EL (cell line): ENCODE measurements at places on chromosomes 11 and 22.

GRCh38 chr11:12114193-12115033 lies 4.0 kb downstream of the MICAL2 start:
- no peak for DNase-seq

- peak; percentile 43 for DNase-seq
These were observed 15.9 kb upstream of the GRAMD4 start for GRCh38 chr22:46604306-46604690.

DNA sequence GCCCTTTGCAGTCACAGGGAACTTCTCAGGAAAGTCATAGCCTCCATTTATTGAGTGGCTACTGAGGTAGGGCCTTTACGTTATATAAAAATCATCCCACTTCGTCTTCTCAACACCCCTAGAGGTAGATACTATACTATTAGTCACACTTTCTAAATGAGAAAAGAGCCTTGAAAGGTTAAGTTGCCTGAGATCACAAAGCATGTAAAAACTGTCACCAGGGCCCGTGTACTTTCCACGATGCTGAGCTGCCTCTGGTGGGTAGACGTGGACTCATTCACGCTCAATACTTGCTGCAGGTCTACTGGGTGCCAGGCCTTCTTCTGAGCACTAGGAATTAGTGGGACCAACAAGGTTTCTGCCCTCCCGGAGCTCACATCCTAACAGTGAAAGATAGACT lies 16.3 kb downstream of the CHRDL2 start:
- DNase-seq: no peak

DNA sequence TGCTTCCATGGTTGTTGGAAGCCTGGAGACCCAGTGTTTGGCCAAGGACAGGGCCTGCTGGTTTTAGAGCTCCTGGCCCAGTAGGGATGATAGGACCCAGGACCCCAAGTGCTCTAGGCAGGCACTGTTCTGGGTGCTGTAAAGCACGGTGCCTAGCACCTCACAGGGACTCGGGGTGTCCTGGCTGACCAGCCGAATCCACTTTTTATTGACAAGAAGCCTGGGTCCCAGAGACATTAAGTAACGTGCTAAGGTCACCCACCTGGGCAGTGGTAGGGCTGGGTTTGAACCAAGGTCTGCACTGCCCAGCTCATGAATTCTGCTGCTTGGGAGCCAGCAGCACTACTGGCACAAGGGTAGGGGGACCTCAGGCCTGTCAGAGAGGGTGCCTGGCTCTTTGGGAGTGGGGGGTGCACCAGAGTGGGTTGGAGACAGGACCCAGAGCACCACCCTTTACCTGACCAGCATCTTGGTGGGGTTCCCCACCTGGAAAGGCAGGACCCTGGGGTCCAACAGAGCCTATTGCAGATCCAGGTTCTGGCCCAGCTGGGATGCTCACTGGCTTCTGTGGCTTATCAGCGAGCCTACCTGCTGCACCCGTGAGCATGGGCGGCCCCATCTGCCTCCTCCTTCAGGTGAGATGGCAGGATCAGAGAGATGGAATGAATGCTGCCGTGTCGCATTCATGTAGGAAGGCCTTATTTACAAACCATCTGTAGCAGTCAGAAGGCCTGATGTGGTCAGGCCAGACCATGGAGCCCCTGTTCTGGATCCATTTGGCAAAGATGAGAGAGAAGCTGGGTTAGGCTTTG lies 52.0 kb downstream of the BCR start:
- no peak for DNase-seq

DNA sequence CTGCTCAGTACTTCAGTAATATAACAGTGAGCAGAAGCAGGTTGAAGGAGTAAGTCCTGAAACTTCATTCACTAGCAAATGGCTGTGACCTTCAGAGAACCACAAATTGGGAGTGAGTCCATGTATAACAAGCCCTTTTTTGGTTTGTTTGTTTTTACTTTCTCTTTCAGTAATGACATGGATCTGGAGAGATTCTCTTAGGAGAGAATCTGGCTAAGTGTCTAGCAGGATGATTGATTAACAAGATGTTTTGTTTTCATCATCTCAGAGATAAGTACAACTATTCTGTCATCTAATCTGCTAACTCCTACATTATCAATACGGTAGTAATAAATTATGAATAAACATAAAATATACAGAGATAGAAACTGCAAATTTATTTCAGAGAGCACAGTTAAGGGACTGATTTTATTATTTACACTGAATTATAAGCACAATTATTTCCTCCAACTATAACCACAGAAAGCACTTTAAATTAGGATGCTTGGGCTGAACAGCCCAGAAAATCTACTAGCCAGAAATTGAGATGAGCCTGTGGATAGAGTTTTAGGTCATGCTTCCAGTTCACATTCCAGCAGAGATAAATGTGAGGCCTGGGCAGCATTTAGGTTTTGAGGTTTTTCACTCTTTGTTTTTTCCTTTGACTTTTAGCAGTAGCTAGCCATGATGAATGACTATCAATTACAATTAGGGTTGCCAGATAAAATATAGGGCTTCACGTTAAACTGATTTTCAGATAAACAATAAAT lies 429.3 kb upstream of the FAT3 start:
- no peak for DNase-seq

DNA sequence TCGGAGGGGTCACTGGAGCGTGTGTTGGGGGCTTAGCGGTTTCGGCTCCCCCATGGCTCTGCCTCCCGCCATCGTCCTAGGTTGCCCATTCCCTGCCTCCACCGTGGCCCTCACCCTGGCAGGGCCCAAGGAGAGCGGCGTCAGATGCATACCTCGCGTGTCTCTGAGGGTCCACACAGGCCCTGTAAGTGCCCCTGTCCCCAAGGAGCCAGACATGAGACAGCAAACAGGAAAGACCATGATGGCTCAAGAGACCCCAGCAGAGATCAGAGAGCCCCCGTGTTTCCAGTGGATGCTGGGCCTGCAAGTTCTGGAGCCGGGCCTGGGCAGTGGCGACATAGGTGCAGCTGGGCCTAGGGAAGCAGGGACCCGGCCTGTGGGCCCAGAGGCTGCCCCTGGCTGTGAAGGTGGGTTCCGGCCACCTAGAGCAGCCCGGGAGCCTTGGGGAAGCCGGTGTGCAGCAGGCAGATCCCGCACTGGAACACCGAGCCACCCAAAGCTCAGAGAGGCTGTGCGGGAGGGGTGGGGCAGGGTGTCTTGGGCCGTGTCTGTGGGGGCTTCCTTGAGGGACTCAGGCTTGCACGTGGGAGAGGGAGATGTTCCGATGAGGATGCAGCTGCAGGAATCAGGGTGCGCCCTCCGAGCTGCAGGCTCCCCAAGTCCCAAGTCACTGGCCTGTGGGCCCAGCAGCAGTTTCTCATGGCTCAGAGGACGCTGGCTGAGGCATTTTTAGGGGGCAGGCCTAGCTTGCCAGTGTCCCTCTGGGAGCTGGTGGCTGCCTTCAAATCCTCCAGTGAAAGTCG lies 126.4 kb downstream of the KCNQ1OT1 start:
- DNase-seq: no peak

GRCh38 chr22:39408173-39408572 lies 8.6 kb downstream of the TAB1 start:
- DNase-seq: no peak

DNA sequence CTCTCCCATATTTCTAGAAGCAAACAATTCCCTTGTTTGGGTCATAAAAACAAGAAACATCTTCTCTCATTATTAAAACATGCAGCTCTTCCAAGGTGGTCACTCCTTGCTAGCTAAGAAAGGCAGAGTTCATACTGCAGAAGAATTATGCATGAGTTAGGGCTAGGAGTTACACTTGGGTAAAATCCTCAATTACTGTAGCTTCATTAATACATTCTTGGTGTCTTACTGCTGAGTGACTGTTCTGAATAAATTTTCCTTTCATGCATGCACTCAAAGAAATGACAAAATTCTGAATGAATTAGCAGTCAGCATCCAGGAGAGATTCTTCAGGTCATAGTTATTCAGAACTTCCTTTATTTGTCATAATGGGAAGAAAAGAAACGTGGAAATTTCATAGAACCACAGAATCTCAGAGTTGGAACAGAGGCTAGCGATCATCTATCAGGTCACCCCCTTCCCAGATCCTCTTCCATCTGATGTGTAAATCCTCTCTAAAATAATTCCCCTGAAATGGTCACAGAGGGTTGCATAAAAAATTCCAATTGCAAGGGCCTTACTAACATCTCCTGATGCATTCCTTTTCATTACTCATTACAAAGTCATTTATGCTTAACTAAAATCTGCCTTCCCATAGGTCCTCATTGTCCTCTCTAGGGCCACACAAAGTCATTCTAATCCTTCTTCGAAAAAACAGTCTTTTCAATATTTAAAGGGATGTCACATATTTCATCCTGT lies 771.5 kb downstream of the DLG2 start:
- DNase-seq: peak; percentile 88

- DNase-seq: no peak
These were observed 1342.2 kb downstream of the BRD1 start for GRCh38 chr22:48485149-48486133.

GRCh38 chr11:62593434-62594044 lies 2.2 kb upstream of the TUT1 start:
- peak; percentile 82 for DNase-seq

- DNase-seq: no peak
These were observed 41.7 kb upstream of the ADA2 start for GRCh38 chr22:17260950-17261349.

DNA sequence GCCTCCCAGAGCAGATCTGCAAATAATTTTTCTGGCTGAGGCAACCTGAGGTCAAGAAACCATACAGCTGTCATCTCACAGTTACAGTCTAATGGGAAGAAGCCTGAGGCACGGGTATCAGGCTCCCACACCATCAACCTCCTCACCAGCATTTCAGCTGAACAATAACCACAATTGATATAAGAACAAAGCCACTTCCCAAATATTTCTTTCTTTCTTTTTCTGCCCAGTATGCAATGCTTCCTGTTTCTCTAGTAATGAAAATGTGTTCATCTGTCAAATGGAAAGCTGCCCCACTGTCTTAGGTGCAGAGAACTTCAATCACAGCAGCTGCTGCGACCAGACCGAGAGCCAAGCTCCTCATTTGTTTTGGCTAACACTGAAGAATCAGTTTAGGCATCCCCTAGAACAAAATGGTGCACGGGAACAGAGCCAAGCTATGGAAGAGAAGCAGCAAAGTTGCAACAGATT lies 108.4 kb downstream of the BLID start:
- DNase-seq: no peak

GRCh38 chr22:47539374-47539773 lies 776.9 kb downstream of the TBC1D22A start:
- DNase-seq: no peak

DNA sequence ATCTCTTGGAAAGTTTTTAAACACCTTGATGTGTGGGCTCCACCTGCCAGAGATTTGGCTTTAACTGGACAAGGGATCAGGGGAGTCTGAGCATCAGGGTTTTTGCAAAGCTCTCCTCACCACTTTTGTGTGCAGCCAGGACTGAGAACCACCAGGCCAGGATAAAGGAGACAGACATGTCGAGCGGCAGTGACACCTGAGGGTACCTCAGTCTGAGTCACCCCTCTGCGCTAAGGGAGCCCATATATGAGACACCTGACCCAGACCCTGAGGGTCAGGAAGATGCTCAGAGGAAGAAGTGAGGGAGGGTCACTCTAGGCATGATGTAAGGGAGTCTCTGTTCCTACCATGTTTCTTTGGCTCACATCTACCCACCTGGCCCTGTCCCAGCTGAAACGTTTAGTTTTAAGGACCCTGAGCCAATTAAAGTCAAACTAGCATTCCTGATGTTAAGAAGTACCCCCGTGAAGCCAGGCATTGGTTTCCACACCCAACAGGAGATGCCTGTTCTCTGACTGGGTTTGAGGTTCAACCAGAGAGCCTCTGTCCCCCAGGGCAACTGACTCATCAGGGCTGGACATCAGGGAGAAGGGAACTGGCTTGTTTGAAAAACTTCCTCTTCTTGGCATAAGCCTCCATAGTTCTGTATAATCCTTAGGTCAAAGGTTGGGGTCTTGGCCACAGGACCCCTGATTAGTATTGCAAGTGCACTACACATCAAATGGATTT lies 72.4 kb upstream of the BIRC3 start:
- peak; percentile 99 for DNase-seq
